ENCODE measurements at places on chromosomes 7 and 10.
A peak's percentile ranks its signal among the peaks of the same experiment; 100 is the strongest.

DNA sequence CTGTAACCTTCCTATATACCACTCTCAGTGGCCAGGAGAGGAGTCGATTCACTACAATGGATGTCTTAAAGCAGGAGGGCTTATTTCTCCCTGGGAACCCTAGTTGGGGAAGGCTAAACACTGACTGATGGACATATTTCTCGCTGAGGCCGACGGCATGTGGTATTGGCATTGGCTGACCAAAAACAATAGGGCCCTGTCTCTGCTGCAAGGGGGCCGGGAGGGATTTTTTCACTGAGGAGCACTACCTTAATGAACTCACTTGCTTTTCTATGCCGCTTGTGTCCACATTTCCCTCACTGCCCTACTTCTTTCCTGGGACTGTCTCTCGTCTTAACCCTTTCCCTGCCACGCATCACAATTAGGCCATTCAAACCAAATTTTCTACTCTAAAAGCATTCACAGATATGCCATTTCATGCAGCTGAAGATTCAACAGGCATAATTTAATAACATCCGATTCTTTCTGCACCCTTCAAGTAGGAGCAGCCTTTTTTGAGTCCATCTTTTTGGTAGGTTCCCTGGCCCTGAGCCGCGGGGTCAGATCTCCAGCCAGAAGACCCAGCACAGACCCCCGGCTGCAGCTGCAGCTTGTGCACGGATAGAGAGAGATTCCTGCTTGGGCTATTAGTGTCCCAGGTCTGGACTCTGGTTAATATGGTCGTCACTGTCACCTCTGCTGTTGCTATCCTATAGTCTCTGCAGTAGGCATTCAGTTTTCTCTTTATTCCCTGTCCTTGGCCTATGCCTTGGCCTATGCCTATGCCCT lies 118.7 kb downstream of the HIPK2 start:
- DNase-seq: no peak

DNA sequence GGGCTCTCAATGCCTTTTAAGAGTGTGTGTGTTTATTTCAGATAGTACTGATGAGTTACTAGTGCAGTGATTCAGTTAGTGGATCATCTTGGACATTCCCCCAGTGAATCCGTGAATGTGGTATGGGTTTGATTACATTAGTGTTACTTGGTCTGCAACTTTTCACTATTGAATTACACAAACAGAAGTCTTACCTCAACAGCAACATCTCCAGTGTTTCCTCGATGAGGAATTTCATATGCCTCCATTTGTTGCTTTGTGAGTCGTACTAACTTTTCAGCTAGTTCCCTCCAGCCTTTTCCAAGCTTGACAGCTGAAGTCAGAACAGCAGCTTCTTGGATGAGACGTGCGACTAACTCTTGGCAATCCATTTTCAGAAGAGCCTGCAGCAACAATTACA lies 63.2 kb downstream of the MACC1 start:
- peak; percentile 41 for DNase-seq

GRCh38 chr10:3287572-3288445 lies 115.2 kb upstream of the PITRM1 start:
- no peak for DNase-seq

DNA sequence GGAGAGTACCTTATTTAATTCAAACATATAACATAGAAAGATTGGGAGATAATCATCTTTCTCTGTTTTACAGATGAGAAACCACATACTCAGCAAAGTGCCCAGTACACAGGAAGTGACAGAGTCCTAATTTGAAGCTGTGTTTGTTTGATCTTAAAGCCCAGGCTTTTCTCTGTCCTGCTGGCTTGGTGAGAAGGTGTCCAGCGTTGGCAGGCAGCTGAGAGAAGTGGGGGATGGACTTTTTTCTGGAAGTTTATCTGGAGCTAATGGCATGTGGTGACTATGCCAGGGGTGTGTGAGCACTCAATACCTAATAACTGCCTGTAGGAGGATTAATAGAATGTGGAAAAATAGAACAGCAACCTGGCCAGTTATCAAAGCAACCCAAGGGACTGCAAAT lies 60.8 kb downstream of the NPSR1 start:
- no peak for DNase-seq

DNA sequence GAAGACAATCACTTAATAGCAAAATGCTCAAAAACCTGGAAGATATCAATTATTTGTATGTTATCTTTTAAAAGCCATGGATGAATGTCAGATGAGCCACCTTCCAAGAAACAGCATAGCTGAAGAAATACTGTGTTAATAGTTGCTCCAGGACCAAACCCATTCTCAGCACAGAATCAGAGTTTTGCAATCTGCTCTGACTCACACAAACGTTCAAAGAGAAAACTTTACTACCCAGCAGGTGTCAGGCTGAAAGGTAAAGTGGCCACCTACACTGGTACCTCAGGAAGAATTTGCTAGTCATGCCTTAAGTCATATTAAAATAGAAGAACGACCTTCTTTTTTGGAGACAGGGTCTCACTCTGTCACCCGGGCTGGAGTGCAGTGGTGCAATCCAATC lies 526.5 kb downstream of the PARD3 start:
- peak; percentile 39 for DNase-seq

DNA sequence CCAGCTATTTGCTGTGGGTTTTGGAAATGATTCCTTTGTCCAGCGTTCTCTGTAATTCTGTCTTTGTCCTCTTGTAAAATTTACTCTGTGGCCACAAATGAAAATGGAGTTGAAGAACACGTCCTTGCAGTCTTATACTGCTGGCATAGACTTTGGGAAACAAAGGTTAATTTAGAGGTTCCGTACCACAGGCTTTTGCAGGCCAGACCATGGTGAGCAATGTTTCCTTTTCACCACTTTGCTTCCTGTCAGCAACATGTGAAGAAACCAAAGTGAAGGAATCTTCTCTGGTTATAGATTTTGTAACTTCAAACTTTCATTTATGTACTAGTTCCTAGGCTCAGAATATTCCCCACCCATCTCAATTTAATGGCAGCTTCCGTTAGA lies 488.5 kb downstream of the MDFIC start:
- no peak for DNase-seq

Measured in ELR (cell line).